ENCODE measurements at places on chromosomes 7 and 10.
A peak's percentile ranks its signal among the peaks of the same experiment; 100 is the strongest.

GRCh38 chr7:34107276-34107675 is 201.9 kb downstream of the BMPER start:
- peak; percentile 35 for DNase-seq

DNA sequence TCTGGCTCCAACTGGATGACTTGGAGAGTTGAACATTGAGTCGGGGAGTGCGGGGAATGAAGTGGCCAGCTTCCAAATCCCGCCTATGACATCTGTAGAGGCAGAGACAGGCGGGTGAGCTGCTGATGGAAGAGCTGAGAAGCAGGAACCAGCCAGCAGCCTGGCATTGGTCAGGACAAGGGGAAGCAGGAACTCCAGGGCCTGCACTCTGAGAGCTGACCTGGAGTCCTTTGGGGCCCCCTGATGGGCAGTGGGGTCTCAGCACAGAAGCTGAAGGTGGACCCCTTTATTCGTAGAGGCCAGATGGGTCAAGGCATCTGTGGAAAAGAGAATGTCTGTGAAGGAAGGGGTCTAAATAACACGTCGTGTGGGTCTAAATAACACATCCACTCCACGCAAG is 57.0 kb downstream of the SEC61G start:
- DNase-seq: no peak

GRCh38 chr7:154204046-154204445 is 151.8 kb downstream of the DPP6 start:
- DNase-seq: no peak

DNA sequence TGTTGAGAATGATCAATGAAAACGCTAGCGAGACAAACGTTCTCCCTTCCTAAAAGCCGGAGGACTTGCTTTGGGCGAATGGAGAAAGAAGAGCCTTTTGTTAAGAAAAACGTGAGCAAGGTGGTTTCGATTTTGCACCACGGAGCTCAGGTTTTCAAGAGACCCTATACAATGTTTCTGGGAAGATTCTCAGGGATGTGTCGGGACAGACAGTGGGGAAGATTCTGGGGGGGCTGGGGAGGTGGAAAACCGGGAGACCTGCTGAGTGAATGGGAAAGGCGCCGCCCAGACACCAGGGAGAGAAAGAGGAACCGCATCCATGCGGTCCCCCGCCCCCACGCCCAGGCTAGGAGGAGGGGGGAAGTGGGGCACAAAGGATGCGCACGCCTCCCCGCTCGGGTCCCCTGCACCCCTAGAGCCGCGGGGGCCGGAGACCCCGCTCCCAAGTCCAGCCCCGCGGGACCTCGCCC is 745 bp downstream of the YWHAG start:
- no peak for DNase-seq

- DNase-seq: peak; percentile 20
Measured at GRCh38 chr7:75971961-75972763, 22.2 kb downstream of the TMEM120A start.

DNA sequence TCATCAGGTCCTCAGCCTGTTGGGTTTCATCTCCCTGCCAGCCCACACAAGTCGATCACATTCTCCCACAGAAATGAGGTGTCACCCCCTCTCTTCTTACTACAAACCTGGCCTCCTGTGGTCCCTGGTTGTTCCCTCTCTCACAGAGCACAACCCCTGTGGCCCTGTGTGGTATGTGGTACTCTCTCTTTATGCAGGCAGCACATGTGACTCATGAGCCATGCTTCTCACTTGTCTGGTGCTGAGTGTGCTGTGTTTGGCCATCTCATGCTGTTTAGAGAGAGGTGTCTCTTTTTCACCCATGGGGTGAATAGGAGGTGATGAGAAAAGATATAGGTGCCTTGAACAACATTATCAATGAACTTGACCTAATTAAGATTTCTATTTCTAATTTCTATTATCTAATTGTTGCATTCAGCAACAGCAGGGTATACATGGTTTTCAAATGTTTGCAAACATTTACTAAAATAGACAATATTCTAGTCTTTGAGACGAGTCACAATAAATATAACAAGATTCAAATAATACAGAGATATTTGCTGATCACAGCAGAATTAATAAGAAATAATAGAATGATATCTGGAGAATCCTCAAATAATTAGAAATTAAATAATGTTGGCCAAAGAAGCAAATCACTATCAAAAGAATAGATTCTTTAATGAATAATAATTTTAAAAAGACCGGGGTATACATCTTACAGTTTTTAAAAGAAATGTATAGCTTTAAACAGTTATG is 633.8 kb upstream of the IGFBP3 start:
- DNase-seq: peak; percentile 53

- DNase-seq: no peak
Measured at GRCh38 chr7:152751449-152752141, 8.0 kb upstream of the ACTR3B start.

GRCh38 chr10:25954851-25955250 is 20.8 kb downstream of the MYO3A start:
- DNase-seq: no peak

DNA sequence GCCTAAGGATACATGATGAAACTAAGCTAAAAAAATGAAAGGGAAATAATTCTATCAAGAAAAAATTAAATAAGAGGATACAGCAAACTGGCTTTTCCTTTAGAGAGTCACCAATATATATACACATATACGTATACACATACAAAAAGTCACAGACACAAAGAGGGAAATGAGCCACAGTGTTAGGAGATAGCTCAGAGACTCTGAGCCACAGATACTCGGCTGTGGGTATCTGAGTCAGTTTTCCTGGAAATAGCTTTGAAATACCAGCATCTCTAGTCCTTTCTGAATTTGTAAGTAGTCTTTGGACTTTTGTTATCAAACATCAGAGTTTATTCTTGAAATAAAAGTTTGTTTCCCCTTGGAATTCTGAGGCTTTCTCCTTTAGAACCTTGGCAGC is 111.8 kb downstream of the TBXAS1 start:
- DNase-seq: no peak

DNA sequence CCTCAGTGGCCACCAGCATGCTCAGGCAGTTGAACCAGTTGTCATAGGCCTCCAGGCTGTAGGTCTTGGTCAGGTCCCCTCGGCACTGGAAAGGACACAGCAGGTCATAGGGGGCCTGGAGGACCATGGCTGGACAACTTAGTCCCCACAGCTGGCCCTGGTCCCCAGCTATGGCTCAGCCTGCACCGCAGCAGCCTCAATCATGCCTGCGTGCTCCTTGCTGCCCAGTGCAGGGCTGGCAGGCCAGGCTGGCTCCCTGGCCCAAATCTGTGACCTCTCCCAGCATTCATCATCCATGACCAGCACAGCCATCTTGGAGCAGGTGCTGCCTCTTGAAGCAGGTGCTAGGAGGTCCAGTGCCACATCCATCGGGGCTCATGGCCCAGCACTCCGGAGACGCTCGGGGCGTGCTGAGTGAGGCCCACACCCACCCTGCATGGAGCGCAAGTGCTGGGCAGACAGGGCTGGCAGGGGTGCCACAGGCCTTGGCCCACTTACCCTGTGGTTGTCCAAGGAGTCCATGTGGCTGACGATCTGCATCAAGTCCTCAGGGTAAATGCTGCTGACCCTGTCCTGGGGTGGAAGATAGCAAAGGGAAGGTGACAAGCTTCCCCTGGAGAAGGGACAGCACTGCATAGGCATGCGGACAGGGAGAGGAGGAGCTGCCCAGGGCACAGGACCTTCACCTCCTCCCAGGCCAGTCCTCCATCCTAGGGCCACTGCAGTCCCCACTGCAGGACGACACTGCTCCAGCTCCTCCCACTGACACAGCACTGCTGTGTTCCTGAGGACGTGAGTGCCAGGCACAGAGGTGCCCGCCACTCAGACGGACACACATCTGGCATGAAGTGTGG is 61.7 kb downstream of the CSGALNACT2 start:
- DNase-seq: no peak

DNA sequence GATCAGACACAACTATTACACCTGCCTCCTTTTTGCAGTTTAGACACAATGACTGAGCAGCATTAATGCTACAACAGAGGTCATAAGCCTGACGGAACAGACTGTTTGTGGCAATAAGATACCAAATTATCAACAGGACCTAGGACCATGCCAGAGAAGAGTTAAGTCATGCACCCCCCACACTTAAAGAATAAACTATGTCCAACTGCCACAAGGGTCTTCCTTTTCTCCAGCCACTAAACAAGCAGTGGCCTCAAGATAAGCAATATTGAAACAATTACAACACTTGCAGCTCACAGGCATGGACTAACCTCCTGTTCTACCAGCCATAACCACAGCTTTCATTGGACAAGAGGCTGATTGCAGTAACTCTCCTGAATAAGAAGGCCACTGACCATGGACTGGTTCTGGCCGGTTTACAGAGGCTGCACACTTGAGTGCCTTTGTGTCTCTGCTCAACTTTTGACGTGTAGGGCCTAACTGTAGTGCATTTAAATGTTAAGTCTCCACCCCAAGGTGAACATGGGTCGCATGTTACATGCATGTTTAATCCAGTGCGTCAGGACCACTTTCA is 104.4 kb downstream of the STRA8 start:
- no peak for DNase-seq

DNA sequence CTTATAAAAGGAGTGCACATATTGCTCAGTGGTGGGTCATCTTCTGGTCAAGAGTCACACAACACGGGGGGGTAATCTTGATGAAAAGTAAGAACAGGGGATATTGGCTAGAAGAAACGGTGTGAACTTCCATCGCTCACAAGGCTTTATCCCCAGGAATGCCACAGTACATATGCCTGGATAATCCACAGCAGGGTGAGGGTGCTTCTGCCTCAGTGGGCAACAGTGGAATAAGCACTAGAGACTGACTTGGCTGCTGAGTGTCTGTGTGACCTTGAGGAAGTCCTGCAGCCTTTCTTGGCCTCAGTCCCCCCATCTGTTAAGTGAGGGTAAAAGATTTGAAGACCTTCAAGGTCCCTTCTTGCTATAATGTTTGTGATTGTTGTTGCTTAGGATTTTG is 44.9 kb upstream of the SHH start:
- no peak for DNase-seq

DNA sequence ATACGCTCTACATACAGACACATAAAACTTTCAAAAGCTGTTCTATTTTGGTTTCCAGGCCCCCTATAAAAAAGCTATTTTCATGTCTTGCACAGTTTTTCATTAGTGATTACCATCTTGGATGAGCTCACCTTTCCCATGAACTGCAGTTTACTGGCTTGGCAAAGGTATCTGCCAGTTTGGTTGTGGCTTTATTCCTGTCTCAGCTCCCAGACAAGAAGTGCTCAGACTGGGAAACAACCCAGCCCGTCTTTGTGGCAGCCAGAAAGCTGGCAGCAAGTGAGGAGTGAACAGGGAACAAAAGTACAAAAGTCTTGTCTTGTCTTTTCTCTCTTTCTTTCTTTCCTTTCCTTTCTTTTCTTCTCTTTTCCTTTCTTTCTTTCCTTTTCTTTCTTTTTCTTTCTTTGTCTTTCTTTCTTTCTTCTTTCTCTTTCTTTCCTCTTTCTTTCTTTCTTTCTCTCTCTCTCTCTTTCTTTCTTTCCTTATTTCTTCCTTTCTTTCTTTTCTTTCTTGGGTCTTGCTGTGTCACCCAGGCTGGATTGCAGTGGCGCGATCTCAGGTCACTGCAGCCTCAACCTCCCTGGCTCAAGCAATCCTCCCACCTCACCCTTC is 138.8 kb downstream of the CFAP58 start:
- DNase-seq: no peak

DNA sequence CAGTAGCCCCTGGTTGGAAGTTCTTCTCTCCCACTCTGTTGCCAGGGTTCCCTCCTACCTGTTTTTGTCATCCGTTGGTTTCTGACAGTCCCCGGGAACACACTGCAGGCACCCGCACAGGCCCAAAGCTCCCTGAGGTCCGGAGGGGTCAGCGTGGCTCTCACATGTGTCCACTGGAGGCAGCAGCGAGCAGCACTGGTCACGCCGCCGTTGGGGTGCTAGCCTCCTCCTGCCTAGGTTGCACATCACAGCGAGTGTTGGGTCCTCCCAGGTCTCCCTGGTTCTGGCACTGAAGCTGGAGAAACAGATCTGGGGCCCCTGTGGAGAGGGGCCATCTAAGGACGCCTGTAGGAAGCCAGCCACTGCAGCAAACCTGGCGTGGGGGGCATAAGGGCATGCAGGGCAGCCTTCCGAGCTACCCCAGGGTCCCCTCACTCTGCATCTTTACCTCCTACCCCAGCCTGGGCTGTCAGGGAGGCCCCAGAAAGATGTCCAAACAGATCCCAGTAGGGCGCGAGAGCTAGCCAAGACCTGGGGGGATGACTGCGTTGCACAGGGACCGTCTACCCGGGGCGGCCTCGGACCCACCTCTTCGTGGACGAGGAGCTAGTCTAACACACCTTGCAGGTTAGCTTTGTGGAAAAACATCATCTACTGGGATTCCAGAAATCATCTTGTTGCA is 28.9 kb downstream of the LRRC27 start:
- DNase-seq: no peak

Measured in NCI-H226 (cell line).